T47D (cell line): ENCODE measurements at places on chromosomes 12 and 14.

GRCh38 chr12:7304456-7304855 lies 584 bp downstream of the ACSM4 start:
- DNase-seq, result no peak

DNA sequence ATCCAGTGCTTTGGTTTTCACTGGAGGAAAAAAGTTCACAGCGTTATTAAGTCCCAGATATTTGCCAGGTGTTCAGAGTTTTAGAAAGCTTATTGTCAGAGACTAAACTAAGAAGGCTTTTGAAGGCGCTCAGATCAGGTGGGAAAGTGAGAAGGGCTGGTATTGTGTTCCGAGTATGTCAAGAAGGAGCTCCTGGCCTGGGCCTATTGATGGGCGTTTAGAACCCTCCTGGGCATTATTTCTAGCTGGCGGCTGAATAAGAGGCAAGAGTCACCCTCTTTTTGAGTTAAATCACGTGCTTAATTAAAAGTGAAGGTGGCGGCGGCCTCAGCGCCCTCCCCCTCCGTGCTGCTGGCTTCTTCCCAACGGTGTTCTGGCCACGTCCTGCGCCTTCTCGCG lies 20.9 kb upstream of the GNS start:
- no peak for DNase-seq

DNA sequence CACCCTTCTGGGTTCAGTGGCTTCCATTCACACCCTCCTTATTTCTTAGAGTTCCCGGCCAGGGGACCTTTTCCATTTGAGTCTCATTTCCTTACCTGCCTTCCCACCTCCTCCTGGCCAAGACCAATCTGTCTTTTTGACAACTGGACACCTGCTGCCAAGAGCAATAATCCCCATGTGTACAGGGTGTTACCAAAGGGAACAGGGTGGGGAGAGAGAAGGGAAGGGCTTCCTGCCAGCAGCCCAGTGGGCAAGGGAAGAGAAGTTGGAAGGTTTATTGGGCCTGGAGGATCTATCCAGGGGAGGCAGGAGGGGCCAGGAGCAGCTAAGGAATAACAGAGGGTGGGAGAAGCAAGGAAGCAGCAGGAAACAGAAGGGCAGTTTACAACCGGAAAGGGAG lies 346.2 kb downstream of the C12orf75 start:
- no peak for DNase-seq

DNA sequence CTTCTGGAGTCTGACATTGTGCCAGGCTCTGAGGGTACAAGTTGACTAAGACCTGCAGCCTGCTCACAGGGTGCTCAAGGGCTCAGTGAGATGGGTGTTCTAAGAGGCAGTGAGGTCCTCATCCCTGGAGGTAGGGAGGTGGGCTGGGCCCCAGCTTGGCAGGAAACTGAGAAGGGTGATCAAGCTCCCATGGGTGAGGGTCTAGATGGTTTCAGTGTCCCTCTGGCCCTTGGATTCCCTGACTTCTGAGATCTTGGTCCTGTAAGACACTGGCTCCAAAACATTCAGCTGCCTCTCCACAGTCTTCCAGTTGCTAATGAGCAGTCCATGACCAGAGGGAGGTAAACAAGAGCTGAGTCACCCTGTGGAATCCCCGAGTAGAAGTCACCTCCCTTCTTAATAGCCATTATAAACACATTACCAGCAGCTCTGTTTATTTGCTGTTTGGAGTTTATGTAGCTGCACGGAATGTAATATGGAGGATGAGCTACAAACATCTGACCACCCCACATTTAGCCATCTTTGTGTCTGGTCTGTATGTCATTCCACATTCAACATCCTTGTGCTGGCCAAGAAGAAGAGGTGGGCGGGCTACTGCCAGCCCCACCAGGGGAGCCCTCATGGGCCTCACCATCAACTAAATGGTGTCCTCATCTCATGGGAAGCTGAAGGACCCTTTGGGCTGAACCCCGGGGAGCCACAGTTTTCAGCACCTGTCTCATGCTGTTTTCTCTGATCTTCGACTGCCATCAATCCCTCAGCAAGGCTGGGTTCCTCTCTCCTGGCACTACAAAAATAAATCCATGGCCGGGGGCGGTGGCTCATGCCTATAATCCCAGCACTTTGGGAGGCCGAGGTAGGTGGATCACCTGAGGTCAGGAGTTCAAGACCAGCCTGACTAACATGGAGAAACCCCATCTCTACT lies 37.2 kb upstream of the BDKRB2 start:
- peak; percentile 63 for DNase-seq

- no peak for DNase-seq
Measured at GRCh38 chr12:40953076-40953475, 235.0 kb upstream of the PDZRN4 start.

DNA sequence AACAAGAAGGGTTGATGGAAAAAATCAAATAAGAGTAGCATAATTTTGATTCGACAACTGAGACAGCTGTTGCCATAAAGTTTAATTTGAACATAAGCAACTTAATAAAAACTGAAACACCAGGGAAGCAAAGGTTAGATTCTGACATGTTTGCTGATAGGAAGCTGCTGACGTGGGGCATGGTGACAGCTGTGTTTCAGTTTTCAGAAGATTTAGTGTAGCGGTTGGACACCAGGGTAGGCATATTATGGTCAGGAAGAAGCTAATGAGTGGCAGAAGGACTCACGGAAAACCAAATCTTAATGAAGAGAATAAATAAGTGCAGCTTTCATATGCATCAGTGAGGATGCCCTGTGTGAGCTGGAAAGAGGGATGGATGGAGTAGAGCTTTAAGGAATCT lies 336.7 kb upstream of the RPL10L start:
- no peak for DNase-seq

DNA sequence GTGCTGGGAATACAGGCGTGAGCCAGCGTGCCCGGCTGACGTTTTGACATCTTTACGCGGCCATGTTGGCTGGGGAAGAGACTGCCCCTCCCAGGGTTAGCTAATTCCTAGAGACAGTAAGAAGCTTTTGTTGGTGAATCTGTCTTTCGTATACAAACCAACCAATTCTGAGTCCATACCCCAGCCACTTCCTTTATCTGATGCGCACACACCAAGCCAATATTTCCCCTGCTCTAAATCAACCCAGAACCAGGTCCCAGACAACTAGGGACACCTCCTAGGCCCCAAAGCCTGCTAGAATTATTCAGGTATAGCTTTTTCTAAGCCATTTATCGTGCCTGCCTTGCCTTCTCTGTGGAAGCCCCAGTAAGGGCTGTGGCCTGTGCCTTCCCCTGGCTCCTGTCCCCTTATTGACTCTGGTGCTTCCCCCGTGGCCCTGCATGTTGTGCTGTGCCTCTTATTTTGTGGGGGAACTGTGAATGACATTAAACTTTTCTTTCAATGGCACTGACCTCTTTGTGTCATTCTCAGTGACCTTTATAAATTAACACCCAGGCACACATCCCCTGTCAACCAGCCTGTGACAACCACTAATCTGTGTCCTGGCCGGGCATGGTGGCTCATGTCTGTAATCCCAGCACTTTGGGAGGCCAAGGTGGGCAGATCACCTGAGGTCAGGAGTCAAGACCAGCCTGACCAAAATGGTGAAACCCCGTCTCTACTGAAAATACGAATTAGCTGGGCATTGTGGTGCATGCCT lies 10.7 kb upstream of the EVL start:
- no peak for DNase-seq

DNA sequence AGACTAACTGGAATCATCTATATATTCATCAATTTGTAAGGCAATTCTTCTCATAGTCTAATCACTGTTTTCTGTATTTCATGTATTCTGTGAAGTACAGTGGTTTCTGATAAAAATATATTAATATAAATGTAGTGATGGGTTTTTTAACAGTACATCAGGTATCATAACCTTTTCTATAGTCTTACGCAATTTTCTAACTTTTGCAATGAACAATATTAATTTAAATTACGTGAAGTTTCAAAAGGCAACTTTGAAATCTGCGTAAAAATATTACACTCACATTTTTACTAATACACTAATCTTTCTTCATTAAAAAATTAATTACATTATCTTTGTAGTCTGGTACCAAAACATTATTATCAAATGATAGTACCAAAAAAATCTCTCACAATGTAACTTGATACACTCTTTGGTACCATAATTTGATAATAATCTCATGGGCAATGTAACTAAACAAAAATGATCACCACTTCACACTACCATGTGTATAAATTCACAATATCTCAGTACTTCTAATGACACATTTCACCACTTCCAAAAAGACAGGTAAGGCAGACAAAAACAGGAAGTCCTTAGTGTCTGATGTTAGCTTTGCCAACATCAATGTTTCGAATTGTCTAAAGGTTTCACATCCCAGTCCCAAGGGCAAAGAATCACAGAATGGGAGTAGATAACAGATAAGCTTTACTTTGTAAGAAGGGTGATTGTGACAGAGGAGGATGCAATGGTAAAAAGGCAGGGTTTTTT lies 8.7 kb downstream of the DNAI7 start:
- DNase-seq, result no peak

DNA sequence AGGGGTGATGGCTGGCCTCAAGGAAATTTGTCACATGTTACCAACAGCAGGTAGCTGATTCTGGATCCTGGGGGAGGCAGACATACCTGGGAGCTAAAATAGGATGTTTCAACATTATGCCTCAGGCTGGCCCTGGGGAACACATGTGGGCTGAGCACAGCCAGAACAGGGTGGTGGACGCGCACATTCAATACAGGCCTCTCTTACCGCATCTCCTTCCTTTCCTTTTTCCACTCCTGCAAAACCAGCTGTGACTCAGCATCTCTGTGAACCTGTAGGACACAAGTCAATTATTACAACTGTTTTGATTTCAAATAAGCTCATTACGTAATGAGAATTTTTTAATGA lies 61.0 kb downstream of the NT5DC3 start:
- no peak for DNase-seq

- DNase-seq, result no peak
Measured at GRCh38 chr14:68639758-68640574, 152.9 kb downstream of the ZFP36L1 start.

DNA sequence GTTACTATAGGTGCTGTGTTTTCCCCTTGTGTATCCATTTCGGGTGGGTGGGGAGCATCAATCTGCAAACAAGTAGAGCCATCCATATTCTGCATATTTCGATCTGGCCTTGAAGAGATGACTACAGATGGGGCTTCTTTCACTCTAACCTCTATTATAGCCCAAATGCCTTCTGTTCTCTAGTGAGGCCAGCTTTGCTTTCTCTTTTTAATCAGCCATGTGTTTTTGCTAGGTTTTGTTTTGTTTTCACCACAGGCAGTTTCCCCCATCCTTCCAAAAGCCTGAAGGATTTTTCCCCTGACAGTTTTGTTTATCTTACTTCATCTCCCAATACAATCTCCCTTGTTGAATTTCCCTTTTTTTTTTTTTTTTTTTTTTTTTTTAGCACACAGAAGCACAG lies 224.1 kb downstream of the BTG1 start:
- DNase-seq, result no peak

- DNase-seq, result peak; percentile 24
Measured at GRCh38 chr12:45124485-45125155, 73.7 kb upstream of the DBX2 start.

- DNase-seq, result no peak
Measured at GRCh38 chr14:45867046-45867894, 614.3 kb upstream of the MIS18BP1 start.

- DNase-seq, result peak; percentile 11
Measured at GRCh38 chr14:30143627-30144026, 216.0 kb upstream of the PRKD1 start.

DNA sequence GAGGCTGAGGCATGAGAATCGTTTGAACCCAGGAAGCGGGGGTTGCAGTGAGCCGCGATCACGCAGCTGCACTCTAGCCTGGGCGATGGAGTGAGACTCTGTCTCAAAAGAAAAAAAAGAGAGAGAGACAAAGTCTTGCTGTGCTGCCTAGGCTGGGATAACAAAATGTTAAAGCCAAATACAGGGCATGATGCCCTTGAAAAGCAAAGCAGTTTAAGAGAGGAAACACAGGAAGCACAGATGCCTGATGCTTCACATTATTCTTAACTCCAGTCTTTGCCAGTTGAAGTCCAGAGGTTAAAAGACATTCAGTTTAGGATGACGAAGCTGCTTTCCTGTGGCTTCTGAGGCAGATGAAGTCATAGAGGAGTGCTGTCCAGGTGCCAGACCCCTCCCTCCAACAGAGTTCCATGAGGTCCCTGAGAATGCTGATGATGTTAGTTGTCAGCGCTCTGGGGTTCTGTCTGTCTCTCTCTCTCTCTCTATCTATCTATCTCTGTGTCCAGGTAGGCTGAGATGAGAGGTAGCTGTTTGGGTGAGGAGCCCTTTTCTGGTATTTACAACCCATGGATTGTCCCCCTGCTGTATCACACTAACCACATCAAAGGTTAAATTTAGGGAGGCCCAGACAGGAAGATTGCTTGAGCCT lies 4.9 kb upstream of the MRPL52 start:
- no peak for DNase-seq

GRCh38 chr14:101979666-101980065 lies 15.3 kb downstream of the DYNC1H1 start:
- DNase-seq, result no peak

DNA sequence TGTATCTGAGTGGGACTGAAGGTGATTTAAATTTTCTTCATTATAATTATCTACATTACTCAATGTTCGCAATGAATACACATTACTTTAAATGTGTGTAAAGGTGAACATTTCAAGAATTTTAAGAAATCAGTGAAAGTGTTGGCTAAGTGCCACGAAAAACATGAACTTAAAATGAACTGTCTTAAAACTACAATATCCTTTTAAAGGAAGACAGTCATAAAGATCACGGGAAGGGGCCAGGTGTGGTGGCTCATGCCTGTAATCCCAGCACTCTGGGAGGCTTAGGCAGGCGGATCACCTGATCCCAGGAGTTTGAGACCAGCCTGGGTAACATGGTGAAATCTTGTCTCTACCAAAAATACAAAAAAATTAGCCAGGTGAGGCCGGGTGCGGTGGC lies 11.2 kb downstream of the MOK start:
- DNase-seq, result no peak

DNA sequence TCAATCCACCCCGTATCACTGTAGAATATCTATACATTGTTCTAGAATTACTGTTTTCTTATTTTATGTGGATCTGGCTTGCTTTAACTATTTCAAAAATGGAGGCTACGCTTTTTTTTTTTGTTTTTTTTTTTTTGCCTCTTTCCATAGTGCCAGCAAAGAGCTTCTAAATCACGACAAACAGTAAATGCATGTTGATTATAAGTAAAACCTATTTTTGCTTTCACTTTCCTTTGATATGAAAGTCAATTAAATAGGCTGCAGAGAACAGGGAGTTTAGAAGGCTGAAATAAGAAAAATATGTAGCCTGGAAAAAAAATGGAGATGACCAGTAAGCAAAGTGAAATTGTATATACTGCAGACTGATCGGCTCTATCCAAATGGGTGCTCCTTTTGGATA lies 112.3 kb upstream of the AMIGO2 start:
- DNase-seq, result no peak

- no peak for DNase-seq
Measured at GRCh38 chr12:71642264-71642663, 21.4 kb downstream of the ZFC3H1 start.

DNA sequence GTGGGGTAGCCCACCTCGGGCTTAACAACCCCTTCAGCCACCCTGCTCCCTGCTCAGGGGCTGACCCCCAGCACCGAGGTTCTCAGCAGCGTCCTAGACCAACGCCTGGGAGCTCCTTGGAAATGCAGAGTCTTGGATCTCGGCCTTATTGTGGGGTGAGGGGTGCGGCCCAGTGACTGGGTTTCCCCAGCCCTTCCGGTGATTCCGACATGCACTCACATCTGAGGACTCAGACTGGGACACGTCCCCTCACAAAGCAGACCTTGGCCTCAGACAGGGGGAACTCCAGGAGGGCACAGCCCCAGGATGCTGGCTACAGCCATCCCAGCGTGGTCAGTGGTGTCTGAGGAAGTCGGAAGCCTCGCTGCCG lies 117.7 kb downstream of the RFLNA start:
- DNase-seq, result no peak

- no peak for DNase-seq
Measured at GRCh38 chr12:48512855-48513254, 12.6 kb upstream of the OR8S1 start.
